ENCODE measurements at places on chromosomes 13 and 19.

DNA sequence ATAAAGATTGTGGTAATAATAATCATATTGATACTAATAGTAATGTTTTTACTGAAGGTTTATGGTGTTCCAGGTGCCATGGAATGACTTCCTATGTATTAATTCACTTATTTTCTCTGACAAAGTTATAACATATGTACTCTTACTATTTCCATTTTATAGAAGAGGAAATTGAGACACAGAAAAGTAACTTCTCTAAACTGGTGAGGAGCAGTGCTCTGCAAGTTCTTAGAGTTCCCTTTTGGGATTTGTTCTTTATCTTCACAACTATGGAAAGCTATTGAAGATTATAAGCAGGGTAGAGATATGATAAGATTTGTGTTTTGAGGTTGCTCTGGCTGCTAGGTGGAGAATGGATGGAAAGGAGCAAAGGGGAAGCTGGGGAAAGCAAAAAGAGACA is 83.9 kb upstream of the OLFM4 start:
- DNase-seq, result no peak

GRCh38 chr13:41356786-41357185 is 45.7 kb downstream of the NAA16 start:
- DNase-seq, result peak; percentile 67

DNA sequence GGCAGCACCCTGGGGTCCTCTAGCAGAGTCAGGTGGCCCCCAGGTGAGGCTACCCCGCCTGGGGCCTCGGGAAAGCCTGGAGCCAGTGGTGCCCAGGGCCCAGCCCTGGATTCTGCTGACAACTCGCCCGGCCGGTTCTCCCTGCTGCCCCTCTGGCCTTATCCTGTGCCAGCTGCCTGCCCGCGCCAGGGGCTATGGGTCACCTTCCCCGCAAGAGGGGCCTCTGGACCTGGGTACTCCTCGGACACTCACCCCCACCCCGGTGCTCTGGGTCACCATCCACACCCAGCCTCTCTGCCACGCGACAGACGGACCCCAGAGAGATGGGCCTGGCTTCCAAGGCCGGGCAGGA is 24.0 kb downstream of the ZBTB7A start:
- peak; percentile 34 for DNase-seq

- DNase-seq, result no peak
Measured at GRCh38 chr13:22107549-22107948, 436.7 kb downstream of the FGF9 start.

GRCh38 chr13:49625392-49626079 is 2.8 kb upstream of the ARL11 start:
- DNase-seq, result no peak

DNA sequence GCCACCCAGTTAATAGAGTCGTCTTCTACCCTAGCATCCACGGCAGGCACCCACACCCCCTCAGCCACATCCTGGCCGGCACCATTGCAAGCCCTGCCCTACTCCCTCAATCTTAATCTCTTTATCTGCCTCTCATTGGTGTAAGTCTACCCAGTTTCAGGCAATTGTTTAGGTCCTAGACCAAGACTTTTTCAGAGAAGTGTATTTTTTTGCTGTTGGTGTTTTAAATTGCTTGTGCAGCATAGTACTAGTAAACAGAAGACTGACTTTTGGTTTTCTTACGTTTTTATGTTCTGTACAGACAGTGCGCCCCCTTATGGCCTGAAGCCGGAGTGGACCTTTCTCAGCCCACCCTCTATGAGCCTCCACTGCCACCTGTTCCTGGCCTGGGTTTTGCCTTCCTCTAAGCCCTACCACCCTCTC is 2.3 kb upstream of the LCP1 start:
- peak; percentile 77 for DNase-seq

DNA sequence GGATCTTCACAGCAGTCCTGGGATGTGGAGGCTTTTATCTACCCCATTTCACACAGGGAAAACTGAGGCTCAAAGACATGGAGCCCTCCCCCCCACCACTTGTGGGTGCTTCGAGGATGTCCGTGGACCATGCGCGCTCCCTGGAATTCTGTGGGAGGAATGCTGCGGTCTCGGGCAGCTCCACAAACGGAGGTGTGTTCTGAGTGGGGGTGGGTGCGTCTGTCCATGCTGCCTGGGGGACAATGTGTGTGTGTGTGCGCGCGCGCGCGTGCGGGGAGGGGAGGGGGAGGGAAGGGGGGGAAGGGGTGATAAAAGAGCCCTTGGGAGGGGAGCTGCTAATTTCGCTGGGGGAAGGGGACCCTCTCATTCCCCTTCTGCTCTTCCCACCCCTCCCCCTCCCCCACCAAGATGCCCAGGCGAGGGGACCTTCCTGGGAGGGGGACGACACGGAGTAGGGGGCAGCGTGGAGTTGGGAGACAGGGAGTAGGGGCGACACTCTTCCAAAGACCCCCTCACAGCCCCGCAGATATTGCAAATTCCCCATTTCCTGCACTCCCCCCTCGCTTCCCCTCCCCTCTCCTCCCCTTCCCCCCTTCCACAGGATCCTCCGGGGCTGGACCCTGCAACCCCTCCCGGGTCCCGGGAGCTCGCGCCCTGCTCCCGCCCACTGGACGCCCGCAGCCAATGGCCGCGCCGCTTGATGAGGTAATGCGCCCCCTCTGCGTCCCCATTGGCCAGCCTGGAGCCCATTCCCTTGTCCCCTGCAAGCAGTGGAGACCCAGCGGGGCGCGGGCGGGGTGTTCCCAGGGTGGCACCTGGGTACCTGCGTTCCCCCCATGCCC is 18.9 kb upstream of the ZNRF4 start:
- no peak for DNase-seq

DNA sequence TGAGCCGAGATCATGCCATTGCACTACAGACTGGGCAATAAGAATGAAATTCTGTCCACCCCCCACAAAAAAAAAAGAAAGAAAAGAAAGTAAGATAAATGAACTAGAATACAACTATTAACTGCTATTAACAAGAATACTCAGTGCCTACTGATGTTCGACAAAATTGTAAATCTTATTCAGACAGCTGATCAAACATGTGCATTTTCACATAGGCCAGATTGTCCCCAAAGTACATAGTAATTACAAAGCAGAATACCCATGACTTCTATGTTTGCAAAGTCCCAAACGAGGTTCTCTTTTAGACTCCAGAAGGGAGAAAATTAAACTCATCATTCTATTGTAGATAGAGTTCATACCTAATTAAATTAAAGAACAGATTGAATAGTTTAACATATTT is 113.4 kb downstream of the UFM1 start:
- DNase-seq, result no peak

- no peak for DNase-seq
Measured at GRCh38 chr13:46953331-46953730, 56.5 kb upstream of the HTR2A start.

GRCh38 chr19:28497137-28497536 is 715.8 kb downstream of the UQCRFS1 start:
- DNase-seq, result no peak

DNA sequence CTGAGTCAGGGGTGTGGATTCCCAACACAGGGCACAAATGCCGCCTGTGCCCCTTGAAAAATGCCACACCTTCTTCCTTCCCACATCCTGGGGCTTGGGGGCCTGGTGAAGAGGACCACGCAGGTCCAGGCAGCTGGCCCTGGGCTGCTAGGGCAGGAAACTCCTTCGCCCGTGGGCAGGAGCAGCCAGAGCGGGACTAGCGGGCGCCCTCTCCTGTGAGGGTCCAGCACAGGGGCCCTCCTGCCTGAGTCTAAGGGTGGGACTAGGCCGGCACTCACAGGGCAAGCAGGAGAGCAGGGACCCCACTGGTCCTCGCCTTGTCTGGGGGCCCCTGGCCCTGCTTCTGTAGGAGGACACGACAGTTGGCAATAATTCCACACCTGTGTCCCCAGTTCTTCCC is 7.5 kb upstream of the CEBPA start:
- no peak for DNase-seq

GRCh38 chr13:109810761-109811510 is 24.6 kb upstream of the IRS2 start:
- no peak for DNase-seq

DNA sequence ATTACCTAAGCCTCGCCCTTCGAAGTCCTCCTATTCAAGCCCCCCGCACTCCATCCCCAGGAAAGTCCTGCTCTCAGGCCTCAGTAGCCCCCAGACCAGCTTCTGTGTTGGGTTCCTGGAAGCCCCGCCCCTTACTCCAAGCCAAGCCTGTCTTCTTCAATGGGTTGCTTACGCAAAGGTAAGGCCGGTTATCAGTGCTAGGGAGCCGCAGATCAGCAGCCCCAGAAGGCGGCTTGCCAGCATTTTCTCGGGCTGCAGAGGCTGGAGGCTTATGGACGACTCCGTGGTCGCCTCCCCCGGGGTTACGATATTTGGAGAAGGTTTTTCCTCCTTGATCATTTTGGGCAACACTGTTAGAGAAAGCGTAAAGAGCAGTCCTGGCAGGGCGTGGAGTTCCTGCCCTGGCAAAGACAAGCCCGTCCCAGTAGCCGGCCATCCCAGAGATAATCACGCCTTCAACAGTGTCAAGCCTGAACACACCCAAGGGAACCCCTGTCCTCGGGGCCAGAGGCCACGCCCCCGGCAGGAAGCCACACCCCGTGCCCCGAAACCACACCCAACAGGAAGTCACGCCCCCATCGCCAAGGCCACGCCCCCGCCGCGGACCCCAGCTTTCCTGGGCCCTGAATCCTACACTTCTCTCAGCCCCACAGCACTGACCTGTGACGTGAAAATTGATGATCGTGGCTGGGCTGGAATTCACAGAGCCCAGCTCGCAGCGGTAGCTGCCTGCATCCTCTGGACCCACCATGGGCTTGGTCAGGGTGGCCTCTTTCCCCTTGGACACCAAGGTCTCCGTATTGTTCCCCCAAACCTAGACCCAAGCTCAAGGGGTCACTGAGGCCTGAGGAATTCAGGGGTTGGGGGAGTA is 954 bp upstream of the RASIP1 start:
- peak; percentile 35 for DNase-seq

DNA sequence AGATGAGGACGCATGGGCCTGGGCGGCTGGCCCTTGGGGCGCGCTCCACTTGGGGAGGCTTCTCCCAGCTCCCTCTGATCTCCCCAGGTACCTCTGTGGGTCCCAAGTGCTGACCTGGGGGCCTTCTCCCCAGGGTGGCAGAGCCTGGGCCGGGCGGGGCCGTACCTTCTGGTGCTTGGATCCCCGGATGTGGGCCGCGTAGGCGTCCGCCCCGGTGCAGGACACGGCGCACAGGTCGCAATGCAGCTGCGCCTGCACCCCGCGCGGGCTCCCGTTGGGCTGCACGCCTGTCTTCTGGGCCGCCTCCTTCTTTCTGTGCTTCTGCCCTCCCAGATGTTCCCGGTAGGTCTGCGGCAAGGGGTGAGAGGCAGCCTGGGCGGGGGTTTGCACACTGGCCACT is 41.1 kb upstream of the MATK start:
- no peak for DNase-seq

DNA sequence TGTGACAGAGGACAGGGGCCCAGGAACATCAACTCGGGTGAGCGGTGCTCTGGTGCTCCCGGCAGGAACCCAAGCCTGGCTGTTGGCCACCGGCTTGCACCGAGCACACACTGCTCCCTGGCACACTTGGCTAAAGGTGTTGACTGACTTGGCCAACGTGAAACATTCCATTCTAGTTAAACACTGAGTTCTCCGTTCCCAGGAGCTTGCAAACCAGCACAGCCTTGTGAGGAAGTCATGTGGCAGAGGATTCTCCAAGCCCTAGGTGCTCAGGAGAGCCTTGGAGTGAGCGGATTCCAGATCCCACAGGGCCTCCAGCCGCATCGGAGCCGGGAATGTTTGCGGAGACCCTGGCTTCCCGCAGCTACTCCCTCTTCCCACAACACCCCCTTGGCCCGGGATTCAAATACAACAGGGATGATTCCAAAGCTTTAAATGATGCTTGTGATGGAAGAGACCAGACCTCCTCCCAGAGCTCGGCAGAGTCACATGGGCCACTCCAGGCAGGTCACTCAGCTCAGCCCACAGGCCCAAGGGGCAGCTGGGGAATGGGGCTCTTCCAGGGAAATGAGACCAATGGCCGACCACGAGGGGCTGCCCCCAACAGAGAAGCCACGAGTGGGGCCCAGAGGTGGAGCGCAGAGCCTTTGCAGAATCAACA is 2.9 kb downstream of the C13orf46 start:
- no peak for DNase-seq

DNA sequence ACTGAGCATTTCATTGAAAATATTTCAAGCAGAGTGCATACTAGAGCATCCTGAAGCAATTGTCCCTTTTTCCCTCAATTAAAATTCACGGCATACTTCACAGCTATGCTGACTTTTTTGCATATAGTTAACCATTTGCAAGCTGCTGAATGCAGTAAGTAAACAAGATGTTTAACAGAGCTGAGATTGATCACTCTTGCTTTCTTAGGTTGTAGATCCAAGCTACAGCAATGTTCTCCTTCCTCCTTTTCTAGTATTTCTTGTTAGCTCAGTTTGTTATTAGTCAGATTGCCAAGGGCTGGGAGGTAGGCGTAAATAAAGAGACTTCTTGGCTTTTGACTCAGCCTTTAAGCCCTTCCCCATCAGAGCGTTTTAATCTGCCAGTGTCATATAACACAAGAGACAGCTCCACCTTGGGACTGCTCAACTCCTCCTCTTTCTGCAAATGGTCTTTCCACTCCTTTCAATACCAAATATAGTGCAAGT is at the start of gene SLITRK6:
Gene SLITRK6 (minus strand): TSS at position 323 of the 486 bp plus-strand sequence. CDS start 2,911 bp downstream, outside the sequence.
- no peak for DNase-seq

DNA sequence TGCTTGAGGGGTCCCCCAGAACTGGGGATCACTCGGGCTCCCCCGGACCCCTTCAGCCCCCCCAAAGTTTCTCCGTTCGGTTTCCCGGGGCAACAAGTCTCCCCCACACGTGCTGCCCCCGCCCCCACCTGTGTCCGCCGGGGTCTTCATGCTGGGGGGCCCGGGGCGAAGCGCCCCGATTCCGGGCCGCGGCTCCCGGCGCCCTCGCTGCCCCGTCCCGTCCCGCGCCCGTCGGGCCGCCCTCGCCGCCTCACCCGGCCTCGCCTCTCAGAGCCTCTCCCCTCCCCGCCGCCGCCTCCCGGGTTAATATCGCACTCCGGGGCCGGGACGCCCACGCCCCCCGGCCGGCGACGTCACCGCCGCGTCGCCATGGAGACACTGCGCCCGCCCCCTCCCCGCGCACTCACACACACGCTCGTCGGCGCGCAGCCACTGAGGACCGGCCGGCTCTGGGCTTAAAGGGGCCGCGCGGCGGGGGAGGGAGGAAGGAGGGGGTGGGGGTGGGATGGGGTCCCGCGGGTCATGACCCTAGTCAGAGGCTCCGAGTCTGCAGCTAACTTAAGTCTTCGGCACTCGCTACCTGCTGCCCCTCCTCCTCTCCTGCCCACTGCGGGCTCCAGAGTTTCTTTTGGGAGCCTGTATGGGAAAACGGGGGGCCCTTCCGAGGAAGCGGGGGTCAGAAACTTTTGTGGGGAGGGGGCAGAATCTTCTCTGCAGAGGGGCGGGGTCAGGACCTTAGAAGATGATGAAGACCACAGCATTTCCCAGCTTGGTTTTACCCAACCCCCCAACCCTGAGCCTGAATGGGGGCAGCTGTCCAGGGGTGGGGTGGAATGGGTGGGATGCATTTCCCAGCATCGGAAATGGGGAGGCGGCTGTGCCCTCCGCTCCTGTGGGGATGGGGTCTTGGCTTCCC is at the start of gene ERF:
Gene ERF (minus strand): TSS at position 279 of the 916 bp plus-strand sequence. CDS start 129 bp downstream, at position 150.
- DNase-seq, result peak; percentile 94

- no peak for DNase-seq
Measured at GRCh38 chr19:3931041-3931440, 1.8 kb upstream of the NMRK2 start.

- no peak for DNase-seq
Measured at GRCh38 chr19:50796634-50797428, 6.6 kb downstream of the ACP4 start.
